ENCODE measurements at places on chromosomes 11 and 22.

GRCh38 chr22:27173530-27173929, 516.1 kb downstream of the MIAT start:
- no peak for DNase-seq

- DNase-seq = no peak
These were observed 267.2 kb downstream of the NTM start for GRCh38 chr11:131637469-131638175.

- DNase-seq = no peak
These were observed 5.1 kb upstream of the PHLDB1 start for GRCh38 chr11:118602331-118602730.

GRCh38 chr11:111860257-111860656, 11.1 kb downstream of the ALG9 start:
- no peak for DNase-seq

GRCh38 chr22:29914165-29914564, 31.2 kb downstream of the MTMR3 start:
- no peak for DNase-seq

- no peak for DNase-seq
These were observed 26.3 kb upstream of the MN1 start for GRCh38 chr22:27827604-27828587.

DNA sequence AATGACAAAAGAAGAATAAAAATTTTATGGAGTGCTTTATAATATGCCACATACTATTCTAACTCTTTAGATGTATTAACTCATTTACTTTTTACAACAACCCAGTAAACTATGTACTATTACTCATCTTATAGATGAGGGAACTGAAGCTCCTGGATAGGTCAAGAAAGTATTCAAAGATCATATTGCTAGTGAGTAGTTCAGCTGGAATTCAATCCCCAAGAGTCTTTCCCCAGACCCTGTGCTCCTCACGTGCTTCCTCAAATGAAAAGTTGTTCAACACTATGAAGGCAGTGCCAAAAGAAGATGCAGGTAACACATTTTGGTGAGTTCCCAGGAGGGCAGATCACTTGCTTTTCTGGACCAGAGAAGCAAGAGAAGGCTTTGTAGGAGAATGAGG, 46.8 kb downstream of the BTG4 start:
- DNase-seq = no peak

DNA sequence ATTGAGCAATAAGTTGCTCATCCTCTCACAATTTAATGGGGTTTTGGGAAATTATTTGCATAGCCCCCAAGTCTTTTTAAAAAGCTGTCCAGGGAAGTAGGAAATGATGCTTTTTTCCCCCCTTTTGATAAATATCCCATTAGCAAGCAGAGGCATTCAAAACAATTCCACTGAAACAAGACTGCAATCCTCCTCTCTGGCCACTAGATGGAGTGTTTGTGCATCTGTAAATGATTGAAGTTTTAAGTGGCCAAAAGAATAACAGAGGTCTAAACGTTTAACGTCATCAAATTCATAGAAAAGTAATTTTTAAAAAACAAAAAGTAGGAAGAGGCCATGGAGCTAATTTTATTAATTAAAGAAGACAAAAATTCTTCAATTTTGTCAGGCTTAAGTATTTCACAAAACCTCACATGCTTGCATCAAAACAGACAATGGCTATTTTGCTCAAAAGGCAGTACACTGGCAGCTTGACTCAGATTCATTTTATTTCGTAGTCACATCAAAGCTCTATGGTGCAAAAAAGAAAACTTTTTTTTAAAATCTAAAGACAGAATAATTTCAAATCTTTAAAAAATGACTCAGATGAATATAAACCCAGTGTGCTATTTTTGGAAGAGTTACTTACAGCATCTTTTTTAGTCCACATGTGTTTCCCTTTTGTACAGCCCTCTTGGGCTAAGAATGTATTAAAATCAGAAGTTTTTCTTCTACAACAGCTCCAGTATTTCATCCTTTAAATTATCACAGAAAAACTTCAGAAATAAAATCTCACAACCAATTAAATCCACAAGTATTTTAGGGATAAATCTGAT, 17.8 kb downstream of the CHORDC1 start:
- no peak for DNase-seq

DNA sequence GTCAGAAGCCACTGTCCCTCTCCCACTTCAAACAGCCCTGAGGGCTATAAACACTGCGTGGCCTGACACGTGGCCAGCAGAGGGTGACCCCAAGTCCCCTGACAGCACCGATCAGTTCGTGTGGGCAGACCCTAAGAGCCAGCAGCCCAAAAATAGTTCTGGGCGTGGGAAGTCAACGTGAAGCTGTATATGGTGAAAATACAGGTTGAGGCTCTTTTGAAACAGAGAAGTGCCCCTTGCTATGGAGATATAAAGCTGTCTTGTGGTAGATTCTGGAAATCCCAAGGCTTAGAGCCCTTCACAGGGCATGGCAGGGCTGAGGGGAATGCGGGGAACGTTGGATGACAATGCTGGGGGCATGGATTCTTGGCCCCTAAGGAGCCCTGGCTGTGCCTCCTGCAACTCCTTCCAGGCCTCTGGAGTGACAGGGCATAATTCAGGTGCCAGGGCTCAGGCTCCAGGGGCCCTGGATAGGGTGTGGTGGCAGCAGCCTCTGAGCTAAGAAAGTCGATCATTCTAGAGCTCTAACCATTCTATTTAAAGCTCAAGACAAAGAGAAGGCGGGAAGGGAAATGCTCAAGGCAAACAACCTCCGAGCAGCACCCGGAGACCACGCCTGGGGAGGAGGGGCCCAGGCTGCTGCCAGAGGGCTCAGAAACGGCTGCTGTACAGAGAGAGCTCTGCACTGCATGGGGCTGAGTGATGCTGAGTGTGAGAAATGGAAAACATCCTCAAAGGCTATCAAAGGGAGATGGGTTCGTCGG, 60.4 kb upstream of the CD5 start:
- peak; percentile 72 for DNase-seq

- no peak for DNase-seq
These were observed 533.6 kb upstream of the API5 start for GRCh38 chr11:42778193-42778592.

GRCh38 chr11:33731723-33732531, 4.3 kb downstream of the CD59 start:
- DNase-seq = no peak

DNA sequence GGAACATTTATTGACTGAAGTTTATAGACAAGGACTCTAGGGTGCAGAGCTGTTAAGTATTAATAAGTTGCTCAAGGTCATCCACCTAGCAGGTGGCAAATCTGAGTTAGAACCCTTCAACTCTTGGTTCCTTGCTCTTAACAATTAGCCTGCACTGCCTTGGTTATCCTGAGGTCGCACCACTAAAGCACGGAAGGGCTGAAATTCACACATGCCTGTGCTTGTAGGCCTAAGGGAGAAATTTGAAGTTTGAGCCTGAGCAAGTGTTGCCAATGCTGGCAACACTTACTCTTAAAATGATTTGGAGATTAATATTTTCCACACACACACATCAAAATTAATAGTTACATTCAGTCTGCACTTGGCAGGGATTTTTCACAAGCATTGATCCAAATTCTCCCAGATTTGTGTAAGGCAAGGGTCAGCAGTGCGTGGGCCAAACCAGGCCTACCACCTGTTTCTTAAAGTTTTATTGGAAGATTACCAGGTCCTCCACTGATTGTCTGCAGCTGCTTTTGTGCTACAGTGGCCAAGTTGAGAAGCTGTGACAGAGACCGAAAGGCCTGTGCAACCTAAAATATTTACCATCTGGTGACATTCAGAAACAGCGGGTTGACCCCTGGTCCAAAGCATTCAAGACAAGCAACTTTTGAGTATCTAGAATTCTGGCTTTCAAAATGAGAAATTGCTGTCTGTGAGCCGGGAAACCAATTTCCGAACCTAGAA, 16.3 kb downstream of the APOL5 start:
- no peak for DNase-seq

DNA sequence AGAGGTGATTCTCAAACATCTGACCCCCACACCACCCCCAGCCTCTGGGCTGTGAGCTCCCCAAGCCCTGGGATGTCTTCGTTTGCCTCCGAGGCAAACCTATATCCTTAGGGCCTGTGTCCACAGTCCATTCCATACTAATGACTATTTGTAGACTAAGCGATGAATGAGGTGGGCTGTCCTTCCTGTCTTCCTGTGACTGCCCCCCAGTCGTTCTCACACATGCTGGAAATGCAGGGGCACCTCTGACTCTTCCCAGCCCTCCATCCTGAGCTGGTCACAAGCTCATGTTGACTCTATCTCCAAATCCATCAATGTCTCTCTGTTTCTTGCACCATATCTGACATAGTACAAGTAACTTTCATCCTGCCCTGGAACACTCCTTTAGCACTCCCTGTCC, 4.8 kb downstream of the ATG16L2 start:
- DNase-seq = no peak

GRCh38 chr22:50044485-50045118, 13.5 kb downstream of the TTLL8 start:
- DNase-seq = no peak

DNA sequence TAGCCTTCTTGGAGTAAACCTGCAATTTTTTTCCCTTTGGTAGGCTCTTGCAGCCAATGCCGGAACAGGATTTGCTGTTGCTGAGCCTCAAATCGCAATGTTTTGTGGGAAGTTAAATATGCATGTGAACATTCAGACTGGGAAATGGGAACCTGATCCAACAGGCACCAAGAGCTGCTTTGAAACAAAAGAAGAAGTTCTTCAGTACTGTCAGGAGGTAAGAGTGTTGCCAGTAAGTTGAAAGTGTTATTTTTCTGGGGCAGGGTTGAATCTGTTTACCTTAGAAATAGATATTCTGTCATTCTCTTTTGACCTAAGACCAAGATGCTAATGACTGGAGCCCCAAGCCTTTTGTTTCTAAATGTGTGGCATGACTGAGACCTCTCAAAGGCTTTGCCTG, 39.7 kb downstream of the APLP2 start:
- no peak for DNase-seq

- DNase-seq = peak; percentile 86
These were observed 17.3 kb upstream of the SLC29A2 start for GRCh38 chr11:66388780-66389386.

DNA sequence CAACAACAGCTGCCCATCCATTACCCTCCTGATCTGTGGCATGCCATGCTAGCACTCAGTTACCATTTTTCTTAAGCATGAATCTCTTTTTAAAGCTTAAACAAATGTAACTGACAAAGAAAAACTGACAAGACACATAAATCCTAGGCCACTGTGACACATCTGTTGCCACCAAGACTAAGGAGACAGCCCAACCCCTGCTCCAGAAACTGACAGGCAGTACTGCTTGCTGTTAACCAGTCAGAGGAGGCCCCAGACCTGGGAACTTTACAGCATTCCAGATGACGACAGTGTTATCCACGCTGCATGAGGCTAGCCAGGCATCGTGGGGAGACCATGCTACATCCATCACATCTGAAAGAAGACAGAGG, 33.8 kb downstream of the HIRA start:
- DNase-seq = no peak

Data from islet precursor cell (in vitro differentiated cells).